ENCODE measurements at places on chromosomes 7 and 10. TPM values are rescaled to one million over a fixed set of nuclear protein-coding genes. Genes with fewer than 3 reads are reported as not detected.

Gene AKR1D1
- not detected for total RNA-seq

Gene IRF5
- total RNA-seq: 29.4 TPM

Gene HOXA1
- total RNA-seq: 0.75 TPM

Gene HMX3
- total RNA-seq: not detected

Gene POU6F2
- total RNA-seq: 0.78 TPM

Gene THSD7A
- total RNA-seq: 8.0 TPM

Gene PRPS1L1
- not detected for total RNA-seq

Gene ZPBP
- not detected for total RNA-seq

Gene POM121
- 39.4 TPM for total RNA-seq

Gene MBL2
- not detected for total RNA-seq

Gene ASAH2
- total RNA-seq: 1.5 TPM

Gene UCN3
- total RNA-seq: 1.2 TPM

Gene NDUFA5
- total RNA-seq: 67.1 TPM

Gene IFIT1
- 51.1 TPM for total RNA-seq

Gene AQP1
- total RNA-seq: 1,132 TPM

Gene CNTNAP2
- 0.41 TPM for total RNA-seq

Gene ASB4
- 0.49 TPM for total RNA-seq

Gene PLCE1
- 14.3 TPM for total RNA-seq

Gene RGR
- total RNA-seq: 0.41 TPM

Gene SLC39A12
- 0.29 TPM for total RNA-seq

Gene PLXNA4
- 7.2 TPM for total RNA-seq

Gene BMPER
- 10.0 TPM for total RNA-seq

Gene ZKSCAN5
- total RNA-seq: 7.4 TPM

Gene PSMG3
- total RNA-seq: 20.3 TPM

Gene CCL24
- 4.8 TPM for total RNA-seq

Gene ASIC3
- total RNA-seq: 2.6 TPM

Data from upper lobe of right lung (tissue), 1 donor.